ENCODE measurements at places on chromosomes 5 and 9.

DNA sequence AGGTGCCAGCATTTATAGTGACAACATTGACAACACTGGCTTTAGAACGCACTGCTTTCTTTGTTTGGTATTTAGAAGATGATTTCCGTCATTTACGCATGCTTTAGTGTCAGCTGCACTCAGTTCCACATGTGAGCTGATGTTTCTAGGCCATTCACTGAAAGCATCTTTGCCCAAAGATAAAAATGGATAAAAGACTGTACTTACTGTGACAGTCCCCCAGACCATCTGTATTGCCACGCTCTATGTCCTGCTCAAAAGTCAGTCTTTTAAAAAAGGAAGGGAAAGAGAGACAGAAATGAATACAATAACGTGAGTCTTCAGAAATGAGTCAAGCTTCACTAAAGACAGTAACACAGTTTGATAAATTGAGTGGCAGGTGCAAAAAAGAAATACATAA lies 99.3 kb downstream of the SEMA6A start:
- DNase-seq, result no peak

DNA sequence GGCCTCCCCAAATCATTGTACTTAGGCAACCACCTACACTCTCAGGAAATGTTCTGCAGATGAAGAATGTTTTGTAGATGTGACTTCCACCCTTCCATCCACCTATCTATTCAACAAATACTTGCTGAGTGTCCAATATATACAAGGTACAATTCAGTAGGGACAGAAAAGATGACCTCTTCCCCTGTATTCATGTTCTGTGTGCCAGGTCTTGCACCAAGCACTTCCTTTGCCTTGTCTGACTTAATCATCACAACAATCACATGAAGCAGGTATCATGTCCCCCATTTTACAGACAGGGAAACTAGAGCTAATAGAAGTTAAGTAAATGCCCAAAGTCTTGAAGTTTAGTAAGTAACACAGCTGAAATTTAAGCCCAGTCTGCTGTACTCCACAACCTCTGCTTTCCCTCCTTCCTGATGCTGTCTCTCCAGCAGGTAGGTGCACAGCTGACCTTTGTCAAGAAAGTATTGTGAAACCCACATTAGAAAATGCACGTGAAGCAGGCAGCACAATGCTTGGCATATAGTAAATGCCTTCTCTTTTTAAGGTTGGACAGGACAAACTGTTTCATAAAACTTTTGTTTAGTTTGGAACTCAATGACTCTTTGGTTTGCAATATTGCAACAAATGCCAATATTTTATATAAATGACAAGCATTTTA lies 296.5 kb downstream of the DEPDC1B start:
- no peak for DNase-seq

GRCh38 chr9:129441852-129442251 lies 179.0 kb downstream of the C9orf50 start:
- no peak for DNase-seq

DNA sequence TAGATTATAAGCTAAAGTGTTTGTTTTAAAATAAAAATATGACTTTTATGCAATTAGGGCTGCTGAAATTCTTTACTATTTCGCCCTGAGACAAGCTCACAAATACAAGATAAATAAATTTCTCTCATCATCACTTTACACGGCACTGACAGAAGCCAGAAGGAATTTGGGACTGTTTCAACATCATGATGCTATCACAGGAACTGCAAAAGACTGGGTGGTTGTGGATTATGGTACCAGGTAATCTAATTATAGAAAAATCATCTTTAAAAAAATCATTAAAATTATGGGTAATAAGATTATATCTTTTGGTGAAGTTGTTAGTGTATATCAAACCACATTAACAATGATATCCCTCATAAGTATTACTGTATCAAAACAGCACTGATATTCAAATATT lies 95.0 kb downstream of the MAN2A1 start:
- no peak for DNase-seq

DNA sequence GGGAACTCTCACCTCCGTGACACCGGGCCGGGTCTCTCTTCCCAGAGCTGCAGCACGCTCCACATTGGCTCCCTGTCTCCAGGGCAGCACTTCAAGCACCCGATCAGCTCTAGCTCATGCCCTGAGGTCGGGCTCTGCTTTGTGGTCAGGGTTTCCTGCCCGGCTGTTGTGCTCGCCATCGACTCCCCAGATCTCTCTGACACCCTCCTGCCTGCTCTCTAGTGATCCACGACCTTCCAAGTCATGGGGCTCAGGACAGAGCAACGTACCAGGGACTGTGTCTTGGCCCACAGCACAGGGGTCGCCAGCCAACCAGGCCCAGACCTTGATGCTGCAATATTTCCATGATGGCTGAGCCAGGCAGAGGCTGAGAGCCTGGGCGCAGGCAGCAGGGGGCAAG lies 45.1 kb downstream of the PRRT1B start:
- DNase-seq, result no peak

DNA sequence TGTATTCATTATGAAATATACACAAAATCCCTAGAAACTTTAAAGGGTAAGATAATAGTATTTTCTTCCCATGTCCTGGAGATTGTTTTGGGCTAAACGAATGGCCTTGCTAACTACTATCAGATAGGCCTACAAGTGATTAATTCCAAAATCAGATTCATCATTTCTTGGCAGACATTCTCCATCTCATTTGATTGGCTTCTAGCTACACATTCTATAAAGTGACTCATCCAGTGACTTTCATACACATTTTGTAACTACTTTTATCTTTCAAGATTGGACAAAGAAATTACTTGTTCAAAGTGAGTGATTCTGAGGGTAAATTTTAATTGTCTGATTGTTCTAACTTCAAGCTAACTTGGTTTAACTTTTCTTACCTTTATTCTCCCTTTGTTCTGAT lies 93.3 kb downstream of the RAPGEF6 start:
- no peak for DNase-seq

GRCh38 chr9:20243841-20244240 lies 378.5 kb downstream of the MLLT3 start:
- DNase-seq, result no peak

- no peak for DNase-seq
Observed at GRCh38 chr9:21958833-21959232, 35.4 kb downstream of the CDKN2A start.

- DNase-seq, result no peak
Observed at GRCh38 chr5:123217173-123217572, 128.1 kb downstream of the PRDM6 start.

- no peak for DNase-seq
Observed at GRCh38 chr5:135718151-135718550, 116.3 kb upstream of the SLC25A48 start.

- no peak for DNase-seq
Observed at GRCh38 chr9:18936094-18936871, 96.7 kb downstream of the SAXO1 start.

DNA sequence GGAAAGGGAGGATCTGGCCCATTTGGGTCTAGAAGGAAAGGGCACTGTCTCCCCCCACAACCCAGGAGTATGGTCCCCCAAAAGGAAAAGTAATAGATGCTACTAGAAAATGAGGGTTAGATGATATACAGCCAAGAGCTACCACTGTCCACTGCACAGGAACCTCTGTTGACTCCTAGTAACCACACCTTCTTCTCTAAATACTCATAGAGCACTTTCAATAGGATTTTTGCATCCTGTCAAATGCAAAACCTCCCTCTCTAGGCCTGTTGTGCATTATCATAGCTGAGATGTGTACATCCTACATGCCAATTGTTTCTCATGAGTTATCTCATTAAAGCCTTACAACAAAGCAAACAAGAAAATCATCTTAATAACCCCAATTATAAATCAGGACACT lies 66.8 kb downstream of the THBS4 start:
- DNase-seq, result no peak

DNA sequence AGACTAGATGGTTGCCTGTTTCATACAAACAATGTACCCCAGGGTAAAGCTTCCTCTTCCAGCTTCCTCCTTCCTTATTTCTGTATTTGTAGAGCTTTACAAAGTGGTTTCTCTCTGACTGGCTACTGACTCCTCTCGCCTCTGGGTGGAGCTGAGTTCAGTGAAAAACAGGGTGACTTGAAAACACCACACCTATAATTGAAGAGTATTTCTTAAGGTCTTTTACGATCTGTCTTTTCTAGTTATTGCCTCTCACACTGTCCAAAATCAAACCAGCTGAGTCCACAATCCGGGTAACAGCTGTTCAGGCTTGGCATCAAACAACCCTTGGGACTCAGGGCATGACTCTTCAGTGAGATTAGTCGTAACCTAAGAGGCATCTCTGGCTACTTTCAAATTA lies 200.4 kb downstream of the ARRDC3 start:
- DNase-seq, result no peak

- no peak for DNase-seq
Observed at GRCh38 chr5:122350496-122350895, 38.5 kb downstream of the SNCAIP start.

- no peak for DNase-seq
Observed at GRCh38 chr5:53403758-53404157, 76.7 kb upstream of the FST start.

GRCh38 chr9:22118810-22119521 lies 109.9 kb upstream of the CDKN2B start:
- DNase-seq, result no peak

GRCh38 chr5:15757103-15757502 lies 257.1 kb downstream of the FBXL7 start:
- no peak for DNase-seq
